ENCODE measurements at places on chromosomes 7 and 10.

GRCh38 chr10:99583687-99584086 is 36.6 kb downstream of the SLC25A28 start:
- no peak for DNase-seq

DNA sequence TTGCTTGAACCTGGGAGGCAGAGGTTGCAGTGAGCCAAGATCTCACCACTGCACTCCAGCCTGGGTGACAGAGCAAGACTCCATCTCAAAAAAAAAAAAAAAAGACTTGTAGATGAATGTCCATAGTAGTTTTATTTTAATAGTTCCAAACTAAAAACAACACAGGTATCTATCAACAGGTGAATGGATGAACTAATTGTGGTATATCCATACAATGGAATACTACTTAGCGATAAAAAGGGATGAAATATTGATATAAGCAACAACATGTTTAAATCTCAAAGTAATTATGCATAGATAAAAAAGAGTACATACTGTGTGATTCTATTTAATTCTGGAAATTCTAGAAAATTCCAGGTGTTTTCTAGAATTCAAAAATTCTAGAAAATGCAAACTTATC is 37.5 kb upstream of the MRPS16 start:
- DNase-seq = no peak

DNA sequence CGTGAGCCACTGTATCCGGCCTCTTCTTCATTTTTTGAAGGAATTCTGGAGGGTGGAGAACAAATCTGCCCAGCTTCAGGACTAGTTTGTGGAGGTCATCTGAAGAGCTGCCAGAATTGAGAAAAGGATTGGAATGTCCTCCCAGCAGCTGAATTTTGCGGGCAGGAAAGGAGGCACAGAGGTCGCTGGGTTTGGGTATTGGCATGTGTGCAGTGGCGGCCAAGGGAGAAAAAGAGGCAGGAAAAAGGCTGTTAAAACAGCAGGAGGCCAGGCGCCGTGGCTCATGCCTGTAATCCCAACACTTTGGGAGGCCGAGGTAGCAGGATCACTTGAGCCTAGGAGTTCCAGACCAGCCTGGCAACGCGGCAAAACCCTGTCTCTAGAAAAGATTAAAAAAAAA is 80.4 kb downstream of the HIP1 start:
- DNase-seq = no peak

GRCh38 chr7:27193335-27194001 is 6.4 kb downstream of the HOXA13 start:
- DNase-seq = no peak

DNA sequence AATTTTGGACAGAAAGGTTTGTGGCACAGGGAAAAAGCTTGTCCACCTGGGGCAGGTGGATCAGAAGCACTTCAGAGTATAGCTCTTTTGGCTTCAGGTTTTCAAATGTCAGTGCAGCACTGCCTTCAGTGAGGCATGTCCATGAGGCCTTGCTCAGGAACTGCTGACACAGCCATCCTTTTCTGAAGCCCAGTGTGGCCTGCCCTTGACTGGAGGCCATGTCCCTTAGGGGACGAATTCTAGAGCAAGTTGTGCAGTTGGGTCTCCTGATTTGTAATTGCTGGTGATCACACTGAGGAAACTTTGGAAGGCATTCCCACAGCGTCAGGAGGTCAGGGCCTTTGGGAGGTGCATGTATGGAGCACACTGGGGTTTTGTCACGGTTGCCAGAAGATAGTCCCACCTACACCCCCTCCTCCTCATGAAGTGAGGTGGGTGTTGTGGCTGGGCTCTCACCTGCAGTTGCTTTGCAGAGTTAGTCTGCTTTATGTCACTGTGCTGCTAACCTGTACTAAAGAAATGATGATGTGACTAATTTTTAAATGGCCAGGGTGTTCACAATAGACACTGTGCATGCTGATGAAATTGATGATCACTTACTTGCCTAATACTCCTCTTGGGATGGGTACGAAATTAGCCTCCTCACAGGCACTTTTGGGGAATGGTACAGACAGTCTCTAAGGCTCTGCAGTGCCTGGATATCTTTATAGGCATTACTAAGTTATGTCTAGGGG is 41.7 kb downstream of the OGDH start:
- DNase-seq = no peak

- DNase-seq = no peak
Observed at GRCh38 chr10:86023931-86024280, 342.7 kb downstream of the GRID1 start.

DNA sequence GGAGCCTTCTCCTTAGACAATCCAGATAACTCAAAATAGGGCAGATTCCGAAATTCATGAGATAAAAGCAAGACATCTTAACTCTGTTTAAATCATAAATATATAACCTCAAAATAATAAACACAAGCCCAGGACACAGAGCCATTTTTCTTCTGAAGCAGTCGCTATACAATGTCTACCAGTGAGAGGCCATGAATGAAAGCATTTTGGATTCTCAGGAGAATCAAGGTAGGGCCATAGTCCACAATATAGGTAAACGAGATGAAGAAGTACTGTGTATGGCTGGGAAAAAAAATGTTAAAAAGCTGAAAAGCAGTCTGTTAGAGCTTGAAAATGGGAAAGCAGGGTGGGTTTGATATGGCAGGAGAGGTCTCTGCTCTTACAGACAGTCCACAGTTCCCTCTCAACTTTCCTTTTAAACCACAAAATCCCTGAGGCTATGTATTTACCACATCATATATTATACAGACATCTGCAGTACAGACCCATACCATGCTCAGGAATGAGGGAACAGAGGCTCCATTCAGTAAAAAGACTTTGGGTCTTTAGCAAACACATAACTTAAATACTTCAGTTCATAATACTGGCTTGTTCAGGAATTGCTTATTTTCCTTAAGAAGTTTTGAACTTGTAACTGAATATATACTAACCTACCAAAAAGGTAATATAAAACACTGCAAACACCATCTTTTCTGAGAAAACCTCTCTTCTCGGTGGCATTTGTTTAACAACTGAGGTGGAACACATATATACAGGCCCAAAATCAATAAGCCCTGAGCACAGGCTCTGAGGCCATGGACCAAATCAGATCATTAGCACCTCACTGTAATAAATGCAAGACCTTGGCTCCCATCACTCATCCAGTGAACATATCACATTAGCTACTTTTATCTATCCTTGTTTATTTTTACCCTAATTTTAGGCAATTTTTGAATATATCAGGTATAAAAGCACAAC is 109.3 kb downstream of the SORBS1 start:
- DNase-seq = no peak

DNA sequence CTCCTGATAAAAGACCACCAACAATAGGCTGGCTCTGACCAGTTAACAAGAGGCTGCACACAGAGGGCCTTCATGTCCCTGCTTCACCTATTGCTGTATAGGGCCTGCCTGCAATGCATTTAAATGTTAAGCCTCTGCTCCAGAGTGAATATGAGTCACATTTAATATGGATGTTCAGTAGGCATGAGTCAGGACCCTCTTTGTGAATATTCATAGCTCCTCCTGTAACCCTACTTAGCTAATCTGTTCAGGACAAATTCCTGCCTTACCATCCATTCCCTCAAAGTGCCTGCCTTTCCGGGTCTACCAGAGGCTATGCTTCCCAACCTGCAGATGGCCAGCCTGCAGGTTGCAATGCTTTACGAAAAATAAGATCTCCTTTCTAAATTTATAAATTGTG is 32.5 kb downstream of the ARHGAP22 start:
- no peak for DNase-seq

DNA sequence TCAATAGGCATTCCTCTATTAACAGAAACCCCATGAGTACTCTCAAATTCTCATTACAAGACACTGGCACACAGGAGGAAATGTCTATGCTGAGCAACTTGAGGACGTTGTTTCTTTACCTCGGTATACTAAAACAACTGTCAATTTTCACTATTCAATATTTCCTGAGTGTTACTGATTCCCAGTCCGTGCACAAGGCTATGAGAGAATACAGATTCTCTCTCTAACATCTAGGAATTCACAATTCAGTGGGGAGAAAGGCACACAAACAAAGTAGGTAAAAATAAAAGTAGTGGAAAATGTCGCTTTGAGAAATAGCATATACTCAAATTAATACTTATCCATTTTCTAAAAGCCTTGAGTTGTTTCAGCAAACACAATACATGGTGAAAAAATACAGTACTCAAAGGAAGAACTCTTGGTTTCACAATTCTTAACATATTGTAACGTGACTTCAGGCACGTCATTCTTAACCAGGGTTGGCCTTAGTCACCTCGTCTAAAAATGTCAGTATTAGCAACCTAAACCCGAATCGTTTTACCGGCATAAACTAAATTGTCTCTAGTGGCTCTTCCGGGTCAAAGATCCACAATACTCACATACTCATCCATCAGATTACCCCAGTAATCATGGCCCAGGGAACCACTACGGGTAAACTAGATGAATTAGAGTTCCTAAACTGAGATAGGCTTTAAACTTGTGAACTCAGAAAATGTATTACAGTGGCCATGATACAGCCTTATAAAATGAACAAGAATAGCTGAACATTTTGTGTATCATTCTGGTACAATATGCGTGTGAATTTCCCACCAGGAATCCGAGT is 1.5 kb downstream of the IPMK start:
- peak; percentile 56 for DNase-seq

DNA sequence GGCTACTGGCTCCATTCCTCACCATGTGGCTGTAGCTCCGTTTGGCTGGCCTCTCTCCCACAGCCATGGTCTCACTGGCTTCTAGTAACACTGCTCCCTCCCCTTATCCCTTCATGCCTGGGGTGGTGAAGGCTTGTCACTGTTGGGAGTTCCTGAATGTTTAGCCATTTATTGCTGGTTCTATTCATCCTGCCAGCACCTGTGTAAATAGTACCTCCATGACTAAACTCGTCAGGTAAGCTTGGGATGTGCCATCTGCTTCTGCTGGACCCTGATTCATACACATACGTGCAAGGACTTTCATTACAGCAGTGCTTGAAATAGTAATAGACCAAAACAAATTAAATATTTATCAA is 61.6 kb downstream of the CCDC71L start:
- DNase-seq = no peak

DNA sequence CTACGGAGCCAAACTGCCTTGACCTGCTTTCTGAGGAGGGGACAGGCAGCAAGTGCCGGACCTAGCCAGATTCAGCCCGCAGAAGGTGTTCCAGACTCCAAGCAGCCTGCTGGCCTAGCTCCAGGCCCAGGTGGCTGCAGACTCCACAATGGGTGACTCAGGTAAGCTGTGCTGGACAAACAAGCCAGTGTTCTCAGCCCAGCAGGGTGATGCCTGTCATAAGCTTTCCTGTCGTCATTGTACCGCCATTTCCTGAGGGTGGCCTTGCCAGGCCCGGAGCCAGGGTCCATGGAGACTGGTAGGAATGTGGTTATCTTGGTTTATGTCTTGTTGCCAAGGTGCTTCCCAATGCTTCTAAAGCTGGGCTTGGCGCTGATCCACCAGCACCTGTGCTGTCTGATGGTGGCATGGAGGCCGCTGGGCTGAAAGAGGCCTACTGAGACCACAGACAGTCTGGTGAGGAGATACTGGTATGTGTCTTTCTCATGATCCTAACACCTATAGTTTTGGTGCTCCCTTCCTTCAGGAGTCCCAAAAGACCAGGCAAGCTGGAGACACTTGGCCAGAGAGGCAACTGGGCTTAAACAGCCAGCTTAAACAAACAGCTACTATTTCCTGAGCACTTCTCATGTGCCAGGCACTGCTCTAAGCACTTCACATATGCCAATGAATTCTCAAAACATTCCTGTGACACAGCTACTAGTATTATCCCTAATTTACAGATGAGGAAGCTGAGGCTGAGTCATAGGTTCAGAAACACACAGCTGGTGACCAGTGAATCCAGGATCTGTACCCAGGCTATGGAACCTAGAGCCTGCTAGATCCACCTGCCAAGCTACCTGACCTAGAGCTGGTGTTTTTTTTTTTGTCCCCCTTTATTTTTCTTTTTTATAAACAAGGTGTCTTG is 42.0 kb downstream of the ZC3HC1 start:
- DNase-seq = peak; percentile 90

DNA sequence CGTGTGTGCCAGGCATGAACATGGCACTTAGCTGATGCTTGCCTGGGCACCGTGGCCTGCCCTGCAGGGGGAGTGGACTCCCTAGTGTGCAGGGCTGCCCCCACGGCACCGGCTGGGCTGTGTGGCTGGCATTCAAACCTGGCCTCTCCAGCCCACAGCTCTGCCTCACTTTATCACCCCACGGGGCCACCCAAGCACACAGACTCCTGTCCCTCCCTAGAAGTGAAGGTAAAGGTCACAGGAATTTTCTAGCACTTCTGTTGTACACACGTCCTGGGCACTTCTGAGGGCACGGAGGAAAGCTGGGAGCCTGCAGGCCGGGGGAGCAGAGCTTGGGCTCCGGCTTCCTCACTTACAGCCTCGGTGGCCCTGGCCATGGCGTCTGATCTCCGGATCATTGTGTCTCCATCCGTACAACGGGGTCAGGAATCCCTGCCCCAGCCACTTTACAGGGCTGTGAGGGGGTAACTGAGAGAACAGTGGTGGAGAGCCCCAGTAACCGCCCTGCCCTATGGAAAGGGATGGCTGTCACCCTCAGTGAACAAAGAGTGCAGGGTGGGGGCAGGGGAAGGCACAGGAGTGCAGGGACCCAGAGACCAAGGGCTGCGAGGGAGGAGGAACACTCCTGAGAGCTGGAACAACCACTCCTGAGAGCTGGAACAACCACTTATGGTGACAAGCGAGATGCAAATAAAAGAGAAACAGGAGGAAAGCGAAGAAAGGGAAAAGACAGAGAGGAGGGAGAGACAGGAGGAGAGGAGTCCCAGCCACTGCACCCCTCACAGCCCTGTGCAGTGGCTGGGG is 3.9 kb upstream of the PYROXD2 start:
- DNase-seq = no peak

DNA sequence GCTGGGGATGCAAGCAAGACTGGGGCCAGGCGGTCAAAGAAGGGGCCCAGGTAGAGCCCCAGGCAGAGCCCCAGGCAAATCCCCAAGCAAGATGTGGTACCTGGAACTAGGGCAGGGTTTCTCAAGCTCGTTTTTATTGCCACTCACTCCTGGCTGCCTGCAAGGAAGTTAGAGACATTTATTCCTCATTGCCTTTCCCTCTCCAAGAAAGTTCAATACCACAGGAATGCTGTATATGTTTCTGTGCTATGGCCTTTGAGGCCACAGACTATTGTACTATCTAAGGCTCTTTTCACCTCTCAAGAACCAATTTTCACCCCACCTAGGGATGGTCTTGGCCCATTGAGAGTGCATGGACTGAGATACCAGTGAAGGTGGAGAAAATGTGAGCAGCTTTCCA is 71.3 kb downstream of the TACC2 start:
- DNase-seq = no peak

GRCh38 chr7:80611779-80612178 is 26.7 kb upstream of the CD36 start:
- DNase-seq = peak; percentile 48

DNA sequence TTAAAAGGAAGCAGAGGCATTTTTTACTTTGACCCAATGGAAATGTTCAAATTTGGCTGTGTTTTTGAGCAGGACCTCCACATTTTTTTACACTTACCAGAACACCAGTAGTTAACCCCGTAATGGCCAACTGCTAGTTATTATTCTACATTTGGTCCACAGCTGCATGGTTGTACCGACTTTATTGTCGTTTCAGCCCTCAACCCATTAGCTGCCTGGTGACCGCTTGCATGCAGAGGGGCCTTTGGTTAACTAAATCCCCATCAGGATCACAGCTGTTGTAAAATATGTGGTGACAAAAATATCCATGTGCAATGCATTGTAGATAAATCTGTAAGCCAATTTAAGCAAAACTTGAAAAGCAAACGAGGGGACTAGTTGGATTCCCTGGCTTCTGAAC is 342.2 kb upstream of the MEOX2 start:
- no peak for DNase-seq
